Globus pallidus (tissue), 1 donor: ENCODE measurements at places on chromosomes 7 and 10.

DNA sequence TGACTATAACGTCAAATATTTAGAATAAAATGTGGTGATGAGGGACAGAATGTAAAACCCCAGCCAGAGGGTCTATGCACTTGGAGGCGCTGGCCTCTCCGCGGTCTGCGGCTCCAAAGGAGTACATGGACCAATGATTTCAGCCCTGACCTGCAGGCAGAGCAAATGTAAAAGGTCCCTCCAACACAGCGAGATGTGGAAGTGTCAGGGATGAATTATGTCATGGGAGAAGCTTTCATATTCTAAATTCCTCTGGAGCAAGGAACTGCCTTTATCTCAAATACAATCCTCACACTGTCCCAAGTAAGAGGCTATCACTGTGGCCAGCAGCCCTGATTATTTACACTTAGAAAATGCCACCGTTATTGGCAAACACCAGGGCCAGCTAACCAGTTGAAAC, 139.4 kb downstream of the GFRA1 start:
- no peak for DNase-seq

- DNase-seq = no peak
Observed at GRCh38 chr10:73773152-73773879, 8.5 kb upstream of the CHCHD1 start.

DNA sequence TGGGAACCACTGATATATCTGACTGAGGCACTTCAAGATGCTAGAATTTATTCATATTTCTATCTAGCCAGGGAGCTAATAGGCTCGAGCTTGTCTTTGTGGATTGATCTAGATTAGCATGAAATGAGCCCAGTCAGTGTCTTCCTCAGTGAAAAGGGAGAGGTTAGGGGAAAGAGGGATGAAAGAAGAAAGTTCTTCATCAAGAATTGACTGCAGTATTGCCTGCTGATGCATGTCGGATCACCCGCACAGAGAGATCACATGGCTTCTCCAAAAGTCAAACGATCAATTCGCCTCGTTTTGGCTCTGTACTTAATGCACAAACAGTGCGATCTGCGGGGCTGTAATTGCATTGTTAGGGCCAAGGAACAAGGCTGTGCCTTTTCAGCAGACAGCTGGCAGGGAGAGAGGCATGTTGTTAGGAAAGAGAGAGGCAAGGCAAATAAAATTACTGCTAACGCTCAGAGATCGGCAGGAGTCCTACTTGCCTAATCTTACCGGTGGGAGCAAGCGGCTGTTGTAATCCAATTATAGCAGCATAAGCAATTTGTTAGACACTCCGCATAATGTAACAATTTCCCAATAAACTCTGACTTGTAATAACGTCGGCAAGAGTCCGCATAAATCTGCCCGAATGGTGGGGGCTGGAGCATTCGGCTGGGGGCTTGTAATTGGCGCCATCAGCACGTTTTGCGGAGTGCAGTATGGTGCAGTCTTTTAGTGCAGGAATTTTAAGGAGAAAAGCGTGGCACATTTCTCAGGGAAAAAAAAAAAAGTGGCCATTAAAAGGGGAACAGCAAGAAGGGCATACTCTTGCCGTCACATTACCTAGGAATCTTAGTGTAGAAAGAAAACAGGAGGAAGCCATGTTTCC, 102.1 kb downstream of the POLL start:
- peak; percentile 52 for DNase-seq

DNA sequence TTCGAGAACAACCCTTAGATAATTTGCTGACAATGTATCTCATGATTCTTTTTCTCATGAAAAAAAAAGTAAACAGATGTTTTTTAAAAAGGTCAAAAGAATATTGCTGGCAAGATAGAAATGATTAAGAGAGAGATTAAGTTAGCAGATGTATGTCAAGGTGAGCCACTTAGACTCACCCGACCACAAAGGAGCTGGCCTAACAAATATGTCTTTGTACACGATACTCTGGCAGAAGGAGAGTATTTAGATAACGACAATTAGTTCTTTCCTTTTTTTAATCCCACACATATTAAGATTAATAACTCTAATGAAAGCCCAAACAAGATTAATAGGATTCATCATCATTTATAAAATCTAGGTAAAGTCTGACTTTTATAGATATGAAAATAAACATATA, 156.7 kb downstream of the RAPGEF5 start:
- DNase-seq = no peak

DNA sequence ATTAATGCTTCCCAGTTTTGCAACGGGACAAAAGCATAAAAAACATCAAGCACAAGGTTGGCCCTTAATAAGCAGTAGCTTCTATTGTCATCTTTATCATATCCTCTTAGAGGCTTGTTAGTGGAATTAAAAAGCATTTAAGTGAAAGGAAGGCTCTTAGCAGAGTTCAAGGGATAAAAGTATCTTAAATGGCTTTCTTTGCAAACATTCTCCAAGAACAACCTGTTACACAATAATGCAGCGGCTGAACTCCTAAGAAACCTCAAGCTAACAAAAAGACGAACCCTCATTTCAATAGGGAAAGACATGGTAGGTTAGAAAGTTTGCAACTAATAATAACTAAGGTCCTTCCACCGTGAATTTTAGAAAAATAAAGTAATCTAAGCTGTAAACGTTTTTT, 82.1 kb downstream of the MPP7 start:
- no peak for DNase-seq

DNA sequence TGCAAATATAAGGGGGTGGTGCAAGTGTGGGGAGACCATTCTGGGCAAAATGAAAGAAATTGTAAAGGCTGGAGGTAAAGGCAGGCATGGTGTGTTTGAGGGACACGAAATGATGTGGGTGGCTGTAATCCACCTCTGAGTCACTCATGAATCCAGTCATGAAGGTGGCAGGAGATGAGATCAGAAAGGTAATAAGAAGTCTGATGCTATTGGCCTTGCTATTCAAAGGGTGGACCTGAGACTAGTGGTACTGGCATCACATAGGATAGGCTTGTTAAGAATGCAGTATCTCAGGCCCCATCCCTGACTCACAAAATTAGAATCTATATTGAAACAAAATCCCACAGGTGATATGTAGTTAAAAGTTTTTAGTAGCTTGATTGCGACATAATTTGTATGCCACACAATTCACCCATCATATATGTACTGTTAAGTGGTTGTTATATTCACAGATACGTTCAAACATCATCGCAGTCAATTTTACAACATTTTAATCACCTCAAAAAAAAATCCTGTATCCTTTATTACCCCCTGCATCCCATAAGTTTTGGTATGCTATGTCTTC, 85.6 kb downstream of the ST8SIA6 start:
- no peak for DNase-seq
